T47D (cell line): ENCODE measurements at places on chromosomes 4 and X.

DNA sequence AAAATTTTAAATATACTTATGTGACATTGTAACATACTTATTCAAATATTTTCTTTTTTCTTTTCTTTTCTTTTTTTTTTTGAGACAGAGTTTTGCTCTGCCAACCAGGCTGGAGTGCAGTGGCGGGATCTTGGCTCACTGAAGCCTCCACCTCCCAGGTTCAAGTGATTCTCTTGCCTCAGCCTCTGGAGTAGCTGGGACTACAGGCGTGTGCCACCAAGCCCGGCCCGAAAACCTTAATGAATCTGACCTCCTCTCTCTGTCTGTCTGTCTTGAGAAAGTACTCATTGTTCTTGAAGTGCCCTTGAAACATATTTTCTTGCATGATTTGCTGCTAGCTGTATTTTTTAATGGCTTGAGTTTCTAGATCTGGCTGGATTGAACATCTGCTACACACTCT is 136.8 kb downstream of the ANAPC4 start:
- no peak for DNase-seq

GRCh38 chr4:17968721-17969120 is 52.8 kb downstream of the LCORL start:
- DNase-seq: no peak

GRCh38 chr4:142858446-142858845 is 12.3 kb upstream of the INPP4B start:
- DNase-seq: no peak

- no peak for DNase-seq
Measured at GRCh38 chr4:107977966-107978705, 11.6 kb upstream of the HADH start.

- DNase-seq: no peak
Measured at GRCh38 chr4:121150003-121150402, 14.1 kb downstream of the TNIP3 start.
